ENCODE measurements at places on chromosomes 16 and 17.

DNA sequence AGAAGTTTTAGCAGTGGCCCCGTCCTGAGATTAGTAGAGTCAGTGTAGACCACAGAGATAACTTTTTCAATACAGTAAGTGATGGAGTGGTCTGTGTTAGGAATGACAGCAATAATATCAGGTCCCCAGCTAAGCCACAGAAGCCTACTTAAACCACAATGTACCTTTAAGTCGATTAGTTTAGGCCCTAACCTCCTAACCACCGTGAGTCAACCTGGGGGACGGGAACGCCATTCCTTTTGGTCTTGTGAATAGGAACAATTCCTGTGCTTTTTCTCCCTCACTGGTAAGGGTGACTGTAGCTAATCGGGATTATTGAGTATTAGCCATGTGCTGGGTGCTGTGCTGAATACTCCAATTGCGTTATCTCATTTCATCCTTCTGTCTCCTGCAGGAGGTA is 14.0 kb downstream of the YPEL2 start:
- no peak for DNase-seq

GRCh38 chr17:19768046-19768782 is 20.1 kb upstream of the ALDH3A1 start:
- no peak for DNase-seq

DNA sequence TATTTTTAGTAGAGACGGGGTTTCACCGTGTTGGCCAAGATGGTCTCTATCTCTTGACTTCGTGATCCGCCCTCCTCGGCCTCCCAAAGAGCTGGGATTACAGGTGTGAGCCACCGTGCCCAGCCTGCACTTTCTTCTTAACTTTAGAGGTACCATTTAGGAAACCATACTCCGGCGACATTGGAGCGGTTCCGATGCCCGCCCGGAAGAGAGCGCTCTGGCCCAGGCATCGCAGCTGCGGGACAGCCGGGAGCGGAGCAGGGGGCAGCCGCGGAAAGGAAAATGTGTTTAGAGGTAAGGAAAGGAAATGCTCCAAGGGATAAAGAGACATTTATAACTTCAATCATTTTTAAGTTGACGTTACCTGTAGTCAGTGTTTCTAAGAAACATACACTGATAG is 6.0 kb upstream of the HS3ST3B1 start:
- DNase-seq: no peak

GRCh38 chr16:86405319-86405718 is 105.0 kb upstream of the FOXF1 start:
- no peak for DNase-seq

DNA sequence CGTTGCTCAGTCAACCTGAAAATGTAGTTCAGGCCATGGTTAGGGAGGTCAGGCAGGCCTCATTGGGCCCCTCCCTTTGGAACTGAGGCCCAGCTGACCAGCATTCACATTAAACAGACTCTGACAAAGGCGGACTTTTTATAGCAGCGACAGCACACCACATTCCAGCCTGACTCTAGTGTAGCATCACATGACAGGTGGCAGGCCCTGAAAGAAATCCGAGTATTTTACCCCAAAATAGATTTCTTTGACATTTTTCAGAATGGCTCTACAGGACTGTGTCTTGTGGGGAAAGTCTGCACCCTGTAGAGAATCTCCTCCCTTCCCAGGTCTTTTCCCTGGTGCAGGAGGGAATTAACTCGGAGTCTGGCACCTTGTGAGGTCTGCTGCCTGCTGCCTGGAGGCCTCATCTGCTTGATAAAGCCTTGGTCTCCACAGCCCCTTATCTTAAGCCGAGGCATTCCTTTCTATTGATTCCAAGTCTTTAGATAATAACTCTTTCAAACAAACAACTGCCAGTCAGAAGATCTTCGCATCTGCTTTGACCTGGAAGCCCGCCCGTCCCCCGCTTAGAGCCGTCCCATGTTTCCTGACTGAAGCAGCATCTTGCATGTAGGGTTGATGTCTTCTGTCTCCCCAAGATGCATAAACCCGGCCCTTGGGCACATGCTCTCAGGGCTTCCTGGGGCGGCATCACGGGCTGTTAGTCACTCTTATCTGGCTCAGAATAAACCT is 44.0 kb upstream of the CAPN15 start:
- no peak for DNase-seq

DNA sequence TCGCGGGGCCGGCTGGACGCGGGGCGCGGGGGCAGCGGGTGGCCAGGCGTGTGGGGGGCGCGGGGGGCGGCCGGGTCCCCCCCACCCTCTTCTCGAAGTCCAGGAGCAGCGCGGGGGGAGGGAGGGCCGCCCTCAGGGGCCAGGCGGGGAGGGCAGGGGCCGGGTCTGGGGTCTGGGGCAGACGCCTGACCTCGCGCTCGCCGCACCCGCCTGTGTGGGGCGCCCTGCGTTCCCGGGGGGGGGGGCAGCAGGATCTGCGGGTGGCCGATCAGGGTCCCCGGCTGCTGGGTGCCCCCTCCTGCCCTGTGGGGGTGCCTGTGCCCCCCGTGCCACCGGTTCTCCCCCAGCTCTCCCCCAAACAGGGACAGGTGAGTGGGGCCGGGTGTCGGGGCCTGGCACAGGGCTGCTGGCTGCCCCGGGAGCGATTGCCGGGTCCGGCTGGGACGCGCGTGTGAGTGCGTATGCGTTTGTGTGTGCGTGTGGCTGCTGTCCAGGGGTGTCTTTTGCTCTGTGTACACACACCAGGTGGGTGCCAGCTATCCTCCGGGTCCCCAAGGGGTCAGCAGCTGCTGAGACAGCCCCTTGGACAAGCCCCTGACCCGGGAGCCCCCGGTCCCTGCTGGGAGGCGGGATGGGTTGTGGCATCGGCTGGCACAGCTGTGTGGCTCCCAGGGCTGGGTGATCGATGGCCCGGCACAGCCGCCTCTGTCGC is 663 bp downstream of the PRR35 start:
- DNase-seq: no peak

- no peak for DNase-seq
Measured at GRCh38 chr16:3074860-3075522, 9.6 kb downstream of the IL32 start.

- DNase-seq: no peak
Measured at GRCh38 chr16:51002881-51003490, 148.1 kb downstream of the SALL1 start.

- no peak for DNase-seq
Measured at GRCh38 chr17:82698974-82699442, 510 bp upstream of the RAB40B start.

DNA sequence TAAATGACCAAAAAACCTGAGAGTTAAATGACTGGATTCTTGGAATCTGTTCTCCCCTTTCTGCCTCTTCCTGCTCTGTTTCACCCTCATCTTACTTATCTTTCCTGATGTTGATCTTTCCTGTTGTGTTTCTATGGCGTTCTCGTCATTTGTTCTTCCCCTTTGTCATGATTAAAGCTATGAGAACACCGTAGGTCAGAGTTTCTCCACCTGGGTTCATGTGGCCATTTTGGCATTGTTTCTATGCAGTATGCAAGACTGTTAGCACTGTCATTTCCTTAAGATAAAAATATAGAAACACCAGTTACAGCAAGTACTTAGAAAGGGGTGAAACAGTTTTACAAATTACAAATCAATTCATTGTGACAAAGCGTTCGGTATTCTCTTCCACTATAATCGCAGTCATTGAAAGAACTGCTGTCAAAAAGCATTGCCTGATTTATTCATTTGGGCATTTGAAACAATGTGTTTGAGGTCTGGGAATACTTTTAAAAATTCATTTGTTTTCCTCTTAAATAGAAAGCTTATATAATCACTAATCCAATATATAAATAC is 166.0 kb downstream of the PHKB start:
- no peak for DNase-seq

GRCh38 chr17:57033296-57033695 is 51.8 kb upstream of the AKAP1 start:
- DNase-seq: no peak

DNA sequence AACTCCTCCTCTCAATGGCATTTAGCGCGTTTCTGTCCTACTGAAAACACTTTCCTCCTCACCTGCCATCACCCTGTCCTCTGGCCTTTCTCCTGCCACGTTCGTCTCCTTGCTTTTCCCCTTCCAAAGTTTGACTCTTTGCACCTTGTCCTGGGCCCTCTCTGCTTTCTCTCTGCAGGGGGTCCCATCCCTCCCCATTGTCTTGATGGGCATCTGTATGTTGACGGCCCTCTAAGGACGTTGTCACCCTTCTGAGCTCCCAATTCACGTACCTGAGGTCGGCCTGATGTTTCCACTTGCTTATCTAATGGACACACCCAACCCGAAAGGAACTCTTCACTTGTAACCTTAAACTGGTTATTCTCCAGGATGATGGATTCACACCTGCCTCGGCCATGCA is 170.4 kb downstream of the WSCD1 start:
- no peak for DNase-seq

DNA sequence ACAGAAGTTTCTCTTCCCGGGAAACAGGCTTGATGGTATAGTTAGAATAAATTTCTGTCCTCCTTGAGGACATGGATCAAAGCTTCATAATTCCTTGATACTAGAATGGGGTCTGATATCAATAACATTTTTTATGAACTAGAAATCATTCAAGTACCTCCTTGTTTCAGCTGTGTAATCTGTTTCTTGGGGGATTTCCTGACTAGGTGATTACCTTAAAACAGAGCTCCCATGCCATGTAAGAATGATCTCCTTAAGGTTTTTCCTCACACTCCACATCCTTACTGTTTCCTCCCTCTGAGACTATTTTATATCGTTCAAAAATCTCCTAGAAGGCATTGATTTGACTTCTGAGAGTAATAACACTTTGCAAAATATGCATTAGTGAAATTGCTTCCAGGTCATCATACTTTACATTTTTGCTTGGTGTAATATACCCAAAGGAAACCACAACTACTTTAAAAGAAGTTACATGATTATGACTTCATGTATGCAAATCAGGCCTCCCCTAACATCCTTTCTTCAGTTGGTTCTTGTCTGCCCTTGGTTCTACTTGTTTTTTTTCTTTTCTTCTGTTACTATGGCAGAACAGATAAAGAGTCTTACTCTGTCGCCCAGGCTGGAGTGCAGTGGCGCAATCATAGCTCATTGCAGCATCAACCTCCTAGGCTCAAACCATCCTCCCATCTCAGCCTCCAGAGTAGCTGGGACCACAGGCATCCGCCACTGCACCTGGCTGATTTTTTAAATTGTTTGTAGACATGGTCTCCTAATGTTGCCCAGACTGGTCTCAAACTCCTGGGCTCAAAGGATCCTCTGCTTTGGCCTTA is 388.8 kb downstream of the ZFHX3 start:
- no peak for DNase-seq

DNA sequence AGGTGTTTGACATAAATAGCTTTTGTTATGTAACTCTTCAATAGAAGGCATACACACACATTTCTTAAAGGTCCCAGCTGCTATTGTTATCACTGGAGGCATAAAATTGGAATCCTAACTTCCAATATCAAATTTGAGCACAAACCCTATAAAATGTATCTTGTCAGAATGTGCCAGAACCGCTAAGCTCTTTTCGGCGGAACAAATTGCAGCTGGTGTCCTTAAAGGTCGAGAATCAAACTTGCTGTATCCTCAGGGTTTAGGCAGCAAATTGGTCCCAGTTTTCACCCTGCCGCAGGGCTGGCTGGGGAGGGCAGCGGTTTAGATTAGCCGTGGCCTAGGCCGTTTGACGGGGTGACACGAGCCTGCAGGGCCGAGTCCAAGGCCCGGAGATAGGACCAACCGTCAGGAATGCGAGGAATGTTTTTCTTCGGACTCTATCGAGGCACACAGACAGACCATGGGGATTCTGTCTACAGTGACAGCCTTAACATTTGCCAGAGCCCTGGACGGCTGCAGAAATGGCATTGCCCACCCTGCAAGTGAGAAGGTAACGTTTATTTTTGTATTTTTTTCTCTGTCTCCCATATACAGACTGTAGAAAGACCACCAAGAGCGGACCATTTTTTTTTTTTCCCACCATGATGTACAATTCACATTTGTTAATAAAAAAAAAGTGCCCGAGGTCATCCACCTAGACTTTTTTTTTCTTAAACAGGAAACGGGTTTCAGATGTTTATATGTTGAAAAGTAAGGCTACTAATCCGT is 297.1 kb downstream of the IRF8 start:
- no peak for DNase-seq

DNA sequence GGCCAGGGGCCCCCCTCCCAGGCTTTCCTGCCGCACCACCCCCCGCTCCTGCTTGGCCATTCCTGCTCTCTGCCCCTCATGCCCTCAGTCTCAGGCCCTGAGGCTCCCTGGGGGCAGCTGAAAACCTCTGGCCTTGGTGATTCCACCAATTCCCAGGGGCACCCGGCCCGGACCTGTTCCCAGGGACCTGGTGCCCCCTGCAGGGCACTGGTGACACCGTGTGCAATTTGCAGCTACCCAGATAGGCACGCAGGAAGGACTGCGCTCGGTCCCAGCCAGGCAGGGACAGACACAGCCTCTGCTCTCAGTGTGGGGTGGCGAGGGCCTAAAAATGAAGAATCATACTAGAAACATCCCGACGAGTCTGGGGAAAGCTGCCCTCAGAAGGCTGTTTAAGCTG is 13.4 kb downstream of the WFDC1 start:
- DNase-seq: no peak

GRCh38 chr16:72715267-72715666 is 332.7 kb downstream of the ZFHX3 start:
- no peak for DNase-seq

- no peak for DNase-seq
Measured at GRCh38 chr16:78571434-78571833, 472.0 kb downstream of the WWOX start.

DNA sequence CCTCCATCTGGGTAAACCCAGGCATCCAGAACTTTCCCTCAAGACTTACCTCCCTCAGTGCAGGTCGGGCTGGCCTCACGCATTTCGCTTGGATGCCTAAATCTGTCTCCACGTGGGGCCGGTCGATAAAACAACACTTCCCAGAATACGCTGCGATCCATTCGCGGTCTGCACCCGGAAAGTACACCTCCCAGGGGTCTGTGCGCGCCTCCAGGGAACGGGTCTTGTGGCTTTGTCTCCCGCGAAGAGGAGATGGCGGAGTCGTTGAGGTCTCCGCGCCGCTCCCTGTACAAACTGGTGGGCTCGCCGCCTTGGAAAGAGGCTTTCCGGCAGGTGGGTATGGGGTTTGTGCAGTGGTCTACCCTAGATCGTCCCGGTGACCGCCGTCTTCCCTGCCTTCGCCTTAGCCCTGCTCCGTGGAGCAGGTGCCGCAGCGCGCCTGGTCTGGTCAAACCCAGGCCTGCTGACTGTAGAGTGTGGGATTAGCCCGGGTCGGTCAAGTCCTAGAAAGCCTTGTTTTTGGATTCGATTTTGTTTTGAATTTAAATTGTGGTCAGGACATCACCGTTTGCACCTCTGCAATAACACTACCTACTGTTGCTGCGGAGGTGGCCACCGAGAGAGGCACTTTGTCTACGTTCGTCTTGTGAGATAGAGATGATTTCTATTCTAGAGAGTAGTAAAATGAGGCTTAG is at the start of gene RPAIN:
RPAIN (plus strand) TSS at position 224 of the 695 bp plus-strand sequence; CDS start at position 253, 29 bp downstream.
- DNase-seq: peak; percentile 72

DNA sequence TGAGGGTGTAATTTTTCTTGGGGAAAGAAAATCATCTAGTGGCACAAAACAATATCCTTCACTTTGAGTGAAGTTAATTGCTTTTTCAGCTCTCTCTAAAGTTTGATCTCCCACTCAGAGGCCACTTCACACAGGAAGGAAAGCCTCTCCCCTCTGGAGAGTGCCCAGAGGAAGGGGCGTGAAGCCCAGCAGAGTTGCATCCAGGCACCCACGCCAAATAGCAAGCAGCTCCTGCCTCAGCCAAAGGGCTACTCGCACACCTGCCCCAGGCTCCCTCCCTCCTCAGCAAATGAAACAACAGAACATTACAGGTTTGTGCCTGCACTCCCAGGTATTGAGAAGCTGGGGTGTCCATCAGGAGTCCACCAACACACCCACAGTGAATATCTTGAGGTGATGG is 183.0 kb upstream of the RPL38 start:
- DNase-seq: no peak

- no peak for DNase-seq
Measured at GRCh38 chr16:27238016-27238587, 30.5 kb downstream of the NSMCE1 start.

Data from GM18507 (cell line).